ENCODE measurements at places on chromosomes 4 and X.

DNA sequence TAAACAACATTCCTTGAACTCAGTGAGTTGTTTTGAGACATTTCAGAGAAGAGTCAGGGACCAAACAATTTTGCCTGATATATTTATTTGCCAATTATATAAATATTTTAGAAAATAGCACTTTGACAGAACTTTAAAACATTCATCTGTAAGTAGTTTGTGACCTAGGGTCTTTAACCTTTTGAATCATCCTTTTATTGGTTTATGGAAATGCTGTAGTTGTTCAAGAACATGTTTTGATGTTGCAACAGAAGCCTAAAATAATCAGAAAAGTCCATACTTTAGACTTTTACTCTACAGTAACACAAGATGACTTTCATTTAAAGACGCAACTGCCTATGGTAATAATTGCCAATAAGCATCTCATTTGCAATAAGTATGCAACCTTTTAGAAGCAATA is 43.0 kb downstream of the CXCL1 start:
- no peak for DNase-seq

DNA sequence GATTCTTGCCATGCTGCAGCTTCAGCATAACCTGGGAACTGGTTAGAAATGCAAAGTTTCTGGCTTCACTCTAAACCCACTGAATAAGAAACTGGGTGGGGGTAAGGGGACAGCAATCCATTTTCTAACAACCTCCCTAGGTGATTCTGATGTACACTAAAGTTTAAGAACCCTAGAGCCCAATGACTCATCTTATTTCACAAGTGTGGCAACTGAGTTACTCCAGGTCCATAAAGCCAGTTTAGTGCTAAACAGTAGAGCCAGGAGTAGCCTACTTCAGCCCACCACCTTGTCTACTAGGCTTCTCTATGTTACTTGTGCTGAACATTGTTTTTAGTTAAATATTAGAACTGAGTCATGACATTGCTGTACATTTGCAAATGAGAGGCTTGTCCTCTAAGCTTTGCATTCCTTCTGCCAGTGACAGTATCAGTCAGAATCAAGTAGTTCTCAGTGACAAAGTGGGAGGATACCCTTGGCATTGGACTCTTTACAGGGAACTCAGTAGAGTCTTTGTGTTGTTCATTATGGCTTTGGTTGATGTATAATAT is 518.0 kb downstream of the RPA4 start:
- DNase-seq: no peak

DNA sequence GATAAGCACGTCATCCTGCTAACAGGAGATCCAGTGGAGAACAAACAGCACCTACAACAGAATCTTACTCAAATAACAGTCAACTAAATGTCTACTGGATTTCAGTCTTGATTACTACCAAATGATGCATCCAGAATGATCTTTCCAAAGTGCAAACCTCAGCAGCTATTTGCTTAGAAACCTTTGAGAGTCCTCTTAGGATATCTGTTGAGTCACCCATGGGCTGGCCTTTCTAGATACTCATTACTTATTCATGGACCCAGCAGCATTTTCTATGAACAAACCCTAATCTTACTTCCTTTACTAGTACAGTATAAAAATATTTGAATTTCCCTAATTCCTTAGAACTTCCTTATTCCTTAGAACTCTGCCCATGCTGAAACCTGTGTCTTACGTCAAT is 118.5 kb upstream of the PABPC4L start:
- no peak for DNase-seq

DNA sequence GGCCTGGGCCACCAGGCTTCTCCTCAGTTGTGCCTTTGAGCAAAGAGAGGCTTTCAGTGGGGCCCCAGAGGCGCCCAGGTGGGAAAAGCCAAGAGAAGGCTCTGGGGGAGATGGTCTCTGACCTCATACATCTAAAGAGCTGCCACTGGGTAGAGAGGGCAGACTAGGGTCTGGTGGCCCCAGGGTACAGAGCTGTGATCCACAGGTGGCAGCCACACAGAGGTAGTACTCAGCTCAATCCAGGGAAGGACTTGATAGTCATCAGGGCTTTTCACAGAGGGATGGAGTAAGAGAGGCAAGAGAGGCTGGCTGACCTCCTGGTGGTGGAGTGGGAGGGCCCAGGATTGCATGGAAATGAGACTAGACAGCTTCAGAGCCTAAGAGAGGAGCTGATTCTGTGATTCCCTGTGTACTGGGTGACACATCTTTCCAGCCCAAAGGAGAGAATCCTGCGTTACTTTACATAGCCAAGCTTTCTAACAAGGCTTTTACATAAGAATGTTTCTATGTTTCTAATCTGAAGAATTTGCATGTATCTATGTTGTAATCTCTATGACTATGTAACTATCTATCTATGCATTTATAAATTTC is 53.2 kb upstream of the PJA1 start:
- no peak for DNase-seq

GRCh38 chrX:72041176-72041575 is 90.5 kb downstream of the RTL5 start:
- no peak for DNase-seq

- no peak for DNase-seq
Measured at GRCh38 chr4:146592019-146592418, 46.7 kb upstream of the POU4F2 start.

- DNase-seq: no peak
Measured at GRCh38 chr4:6322761-6323566, 53.3 kb downstream of the WFS1 start.

- no peak for DNase-seq
Measured at GRCh38 chrX:39112143-39112542, 310.9 kb downstream of the MID1IP1 start.

- no peak for DNase-seq
Measured at GRCh38 chrX:46913667-46914066, 1.4 kb downstream of the JADE3 start.

DNA sequence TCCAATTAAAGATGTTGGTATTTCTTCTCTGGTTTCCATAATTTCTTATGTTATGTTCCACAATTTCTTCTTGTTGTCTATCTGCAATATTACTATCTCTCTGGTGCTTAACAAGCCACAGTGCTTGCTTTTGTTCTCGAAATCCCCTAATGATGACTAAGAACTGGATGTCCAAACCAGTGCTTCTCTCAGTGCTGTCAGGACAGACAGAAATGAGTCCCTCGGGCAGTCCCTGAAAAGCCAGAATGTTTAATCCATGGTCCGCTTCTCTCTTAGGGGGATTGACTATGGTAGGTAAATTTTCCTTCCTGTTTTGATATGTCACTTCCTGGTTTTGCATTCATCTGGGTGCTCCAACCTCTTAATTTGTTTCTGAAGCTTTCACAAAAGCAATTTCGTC is 321.6 kb upstream of the PCDH10 start:
- no peak for DNase-seq

- DNase-seq: no peak
Measured at GRCh38 chr4:176561368-176561767, 231.4 kb downstream of the VEGFC start.

DNA sequence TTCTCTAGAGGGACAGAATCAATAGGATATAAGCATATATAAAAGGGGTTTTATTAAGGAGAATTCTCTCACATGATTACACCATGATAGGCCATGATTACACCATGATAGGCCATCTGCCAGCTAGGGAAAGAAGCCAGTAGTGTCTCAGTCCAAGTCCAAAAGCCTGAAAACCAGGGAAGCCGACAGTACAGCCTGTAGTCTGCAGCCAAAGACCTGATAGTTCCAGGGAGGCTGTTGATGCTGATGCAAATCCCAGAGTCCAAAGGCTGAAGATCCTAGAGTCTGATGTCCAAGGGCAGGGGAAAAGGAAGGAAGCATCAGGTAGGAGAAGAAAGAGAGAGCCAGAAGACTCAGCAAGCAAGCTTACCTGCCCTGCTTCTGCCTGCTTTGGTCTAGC is 411.3 kb upstream of the EMCN start:
- DNase-seq: no peak

DNA sequence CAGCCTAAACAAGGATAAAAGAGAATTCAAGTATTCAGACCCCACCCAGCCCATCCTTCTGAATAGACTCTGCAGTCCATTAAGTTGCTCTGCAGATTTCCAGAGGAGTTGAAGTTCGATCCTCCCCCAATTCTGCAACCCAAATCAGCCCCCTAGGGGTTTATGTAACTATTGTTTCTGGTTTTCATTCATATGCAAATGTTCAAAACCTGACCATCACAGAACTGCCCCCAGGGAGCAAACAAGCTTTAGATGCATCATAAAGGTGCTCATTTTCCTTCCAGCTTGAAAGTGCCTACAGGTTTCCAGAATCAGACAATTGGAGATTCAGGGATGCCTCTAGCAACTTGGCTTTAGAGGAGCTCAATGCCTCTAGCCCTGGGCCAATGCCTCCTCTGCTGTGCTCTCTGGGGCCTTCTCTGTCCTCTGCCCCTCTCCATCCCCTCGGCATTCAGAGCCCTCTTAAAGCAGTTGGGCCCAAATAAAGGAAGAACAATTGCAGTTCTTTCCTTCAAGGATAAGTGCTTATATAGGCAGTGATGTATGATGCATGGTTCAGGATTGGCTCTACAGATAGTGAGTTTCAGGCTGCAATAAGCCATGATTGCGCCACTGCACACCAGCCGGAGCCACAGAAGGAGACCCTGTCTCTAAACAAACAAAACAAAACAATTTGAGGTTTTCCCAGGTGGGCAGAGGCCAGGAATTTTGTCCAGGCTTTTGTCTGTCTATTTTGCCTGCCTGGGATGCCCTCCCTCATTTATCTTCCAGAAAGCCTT is 23.5 kb upstream of the SPINK2 start:
- no peak for DNase-seq

DNA sequence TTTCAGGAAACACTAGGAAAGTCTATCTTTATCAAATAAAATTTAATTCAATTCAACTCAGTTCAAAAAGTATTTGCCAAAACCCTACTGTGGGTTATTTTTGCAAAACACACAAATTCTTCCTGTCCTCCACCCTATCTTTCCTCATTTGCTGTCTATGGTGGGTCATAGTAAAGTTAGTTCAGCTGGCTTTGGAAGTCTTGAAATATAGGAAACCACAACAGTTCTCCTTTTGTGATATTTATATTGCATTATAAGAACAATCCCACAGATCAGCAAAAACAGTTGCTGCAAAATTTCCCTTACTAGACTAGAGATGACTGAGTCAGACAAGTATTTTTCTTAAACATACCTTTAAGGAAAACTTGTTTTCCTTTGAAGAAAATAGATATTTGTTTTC is 22.2 kb downstream of the CYBB start:
- DNase-seq: no peak

GRCh38 chr4:1684506-1685234 is 557 bp upstream of the FAM53A start:
- DNase-seq: peak; percentile 76

GRCh38 chr4:102988429-102989020 is 31.0 kb downstream of the SLC9B1 start:
- DNase-seq: no peak

GRCh38 chr4:28391877-28392276 is 1531.2 kb downstream of the STIM2 start:
- DNase-seq: no peak

DNA sequence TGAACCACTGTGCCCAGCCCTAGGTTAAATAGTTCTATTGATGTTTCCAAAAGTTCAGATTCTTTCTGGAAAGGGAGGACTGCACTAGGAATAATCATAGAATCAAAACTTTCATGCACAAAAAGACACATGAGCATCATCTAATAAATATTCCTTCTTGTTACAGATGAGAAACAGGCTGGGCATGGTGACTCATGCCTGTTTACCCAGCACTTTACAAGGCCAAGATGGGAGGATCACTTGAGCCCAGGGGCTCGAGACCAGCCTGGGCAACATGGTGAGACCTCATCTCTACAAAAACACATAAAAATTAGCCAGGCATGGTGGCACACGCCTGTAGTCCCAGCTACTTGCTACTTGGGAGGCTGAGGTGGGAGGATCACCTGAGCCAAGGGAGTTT is 27.7 kb downstream of the LARP7 start:
- DNase-seq: no peak

DNA sequence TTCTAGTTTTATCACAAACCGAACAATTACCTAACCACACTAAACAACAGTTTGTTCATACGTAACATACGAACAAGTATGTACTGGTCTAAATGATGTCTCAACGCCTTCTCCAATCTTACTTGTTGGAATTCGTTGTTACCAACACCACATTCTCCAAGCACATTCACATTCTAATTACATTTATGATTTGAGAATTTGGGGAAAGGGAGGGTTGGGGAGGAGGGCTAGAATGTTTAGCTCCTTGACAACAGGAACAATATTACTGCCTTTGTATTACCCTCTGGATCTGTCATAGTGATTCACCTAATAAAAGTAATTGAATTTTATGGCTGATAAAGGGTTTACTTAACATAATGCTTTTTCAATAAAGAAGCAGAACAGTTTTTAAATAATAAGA is 24.4 kb downstream of the LCORL start:
- DNase-seq: no peak

DNA sequence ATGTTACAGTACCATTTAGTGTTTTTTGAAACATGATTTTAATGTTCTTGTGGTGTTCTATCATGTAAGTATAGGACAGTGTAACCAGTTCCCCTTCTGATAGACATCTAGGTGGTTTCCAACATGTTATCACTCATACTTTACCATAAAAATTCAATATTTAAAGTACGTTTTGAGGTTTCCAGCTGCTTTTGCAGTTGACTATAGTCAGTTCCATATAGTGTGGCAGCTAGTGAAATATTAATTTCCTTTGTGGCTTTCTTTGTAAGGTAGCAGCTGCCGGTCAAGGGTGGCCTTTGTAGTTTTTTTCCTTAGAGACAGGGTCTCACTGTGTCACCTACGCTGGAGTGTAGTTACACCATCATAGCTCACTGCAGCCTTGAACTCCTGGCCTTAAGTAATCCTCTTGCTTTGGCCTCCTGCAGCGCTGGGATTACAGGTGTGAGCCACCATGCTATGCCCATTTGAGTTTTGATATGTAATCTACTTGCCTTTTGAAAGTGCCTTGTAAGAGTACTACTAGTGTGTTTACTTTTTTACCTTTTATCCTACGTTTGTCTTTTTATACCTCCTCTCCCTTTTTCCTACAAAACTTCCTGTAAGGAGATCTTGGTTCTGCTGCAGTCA is 63.0 kb downstream of the ARHGAP10 start:
- DNase-seq: no peak

- no peak for DNase-seq
Measured at GRCh38 chr4:16729336-16729735, 169.1 kb downstream of the LDB2 start.

DNA sequence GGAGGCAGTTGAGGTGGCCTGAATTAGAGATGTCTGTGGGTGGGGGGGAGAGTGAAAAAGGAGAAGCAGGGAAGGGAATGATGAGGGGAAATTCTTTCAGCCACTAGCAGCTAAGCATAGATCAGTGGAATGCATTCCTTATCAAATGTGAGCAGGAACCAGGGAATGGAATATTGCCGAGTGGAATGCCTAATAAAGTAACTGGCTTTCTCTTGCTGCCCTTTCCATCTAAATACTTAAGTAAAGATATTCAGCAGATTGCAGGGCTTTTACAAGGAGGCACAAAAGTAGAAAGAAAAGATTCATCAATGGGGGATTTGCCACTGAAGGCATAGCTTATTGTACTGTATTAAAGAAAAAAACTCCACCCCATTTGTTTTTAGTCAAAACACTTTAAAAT is 263.0 kb upstream of the RPS6KA3 start:
- DNase-seq: no peak

- DNase-seq: no peak
Measured at GRCh38 chr4:73181231-73181630, 77.4 kb downstream of the ANKRD17 start.

GRCh38 chrX:43000121-43000520 is 222.2 kb upstream of the PPP1R2C start:
- DNase-seq: no peak

GRCh38 chr4:13642170-13642950 is 14.8 kb upstream of the BOD1L1 start:
- no peak for DNase-seq
